HAP-1 (cell line): ENCODE measurements at places on chromosomes 6 and 20.

DNA sequence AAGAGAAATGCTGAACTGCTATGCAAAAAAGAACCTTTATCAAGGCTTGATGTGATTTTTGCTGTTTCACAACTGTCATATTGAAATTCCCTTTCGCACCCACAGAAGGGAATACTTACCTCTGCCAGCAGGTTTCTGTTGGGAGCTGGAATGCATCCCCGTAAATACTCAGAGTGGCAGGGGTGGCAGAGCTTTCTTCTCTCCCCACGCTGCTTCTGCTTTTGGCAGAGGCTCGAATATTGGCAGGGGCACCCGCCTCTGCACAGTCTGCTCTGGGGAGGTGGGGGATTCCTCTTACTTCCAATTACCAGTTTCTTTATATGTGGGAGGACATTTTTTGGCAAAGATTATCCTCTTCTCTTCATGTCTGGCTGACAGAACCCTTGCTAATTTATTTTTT, 28.4 kb downstream of the TMEM200A start:
- no peak for DNase-seq

GRCh38 chr20:6882561-6883291, 115.2 kb downstream of the BMP2 start:
- no peak for DNase-seq

GRCh38 chr6:123592426-123592825, 44.3 kb downstream of the TRDN start:
- DNase-seq = no peak

GRCh38 chr6:153034139-153034538, 31.6 kb upstream of the MTRF1L start:
- no peak for DNase-seq

- DNase-seq = no peak
Measured at GRCh38 chr6:37451441-37452193, 18.6 kb downstream of the CMTR1 start.

GRCh38 chr6:46263707-46264086, 92.9 kb upstream of the ENPP5 start:
- DNase-seq = no peak

- DNase-seq = no peak
Measured at GRCh38 chr20:63151554-63152321, 64.2 kb downstream of the YTHDF1 start.

GRCh38 chr6:90989763-90990162, 402.9 kb upstream of the MAP3K7 start:
- DNase-seq = no peak

GRCh38 chr6:134447883-134448387, 130.0 kb upstream of the SGK1 start:
- no peak for DNase-seq

DNA sequence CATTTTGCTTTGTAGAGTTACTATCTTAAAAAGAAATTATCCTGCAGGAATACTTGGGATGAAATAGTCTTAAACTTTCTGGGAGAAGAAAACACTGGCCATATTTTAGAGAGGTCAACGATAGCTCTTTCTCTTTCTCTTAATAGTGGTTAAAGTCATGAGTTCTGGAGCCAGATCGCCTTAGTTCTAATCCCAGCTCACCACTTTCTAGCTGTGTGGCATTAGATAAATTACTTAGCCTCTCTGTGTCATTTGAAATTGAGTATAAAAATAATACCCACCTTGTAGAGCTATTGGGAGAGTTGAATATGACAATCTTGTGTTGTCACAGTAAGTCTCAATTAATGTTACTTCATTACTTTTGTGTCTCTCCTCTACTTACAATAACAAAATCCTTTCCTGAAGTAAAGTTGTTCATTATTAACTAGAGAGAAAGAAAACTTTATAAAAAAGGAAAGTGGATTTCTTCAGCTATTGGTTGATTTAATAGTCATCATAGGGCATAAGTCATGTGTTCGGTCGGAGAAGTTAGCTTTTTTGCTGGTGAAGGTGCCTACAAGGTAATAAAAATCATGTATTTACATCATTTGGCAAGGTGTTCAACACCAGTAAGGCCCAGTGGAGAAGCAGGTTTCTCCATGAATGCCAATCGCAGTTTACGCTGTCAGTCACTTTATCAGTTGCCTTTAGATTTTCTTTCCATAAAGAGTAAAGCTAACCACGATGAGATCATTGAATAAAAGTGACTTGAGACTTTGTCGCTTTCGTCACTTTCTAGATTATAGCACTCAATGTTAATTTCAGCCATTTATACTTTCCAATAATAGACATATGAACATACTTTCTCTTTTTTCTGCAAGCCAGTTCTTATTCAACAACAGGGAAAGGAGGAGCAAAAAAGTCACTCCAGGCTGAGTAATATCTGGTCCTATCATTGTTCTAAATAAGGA, 2.0 kb downstream of the NEDD9 start:
- no peak for DNase-seq

- DNase-seq = no peak
Measured at GRCh38 chr6:111566873-111567517, 38.7 kb downstream of the TRAF3IP2 start.

- DNase-seq = no peak
Measured at GRCh38 chr20:43662943-43663655, 3.8 kb upstream of the MYBL2 start.

- no peak for DNase-seq
Measured at GRCh38 chr6:151121900-151122299, 117.9 kb upstream of the AKAP12 start.

DNA sequence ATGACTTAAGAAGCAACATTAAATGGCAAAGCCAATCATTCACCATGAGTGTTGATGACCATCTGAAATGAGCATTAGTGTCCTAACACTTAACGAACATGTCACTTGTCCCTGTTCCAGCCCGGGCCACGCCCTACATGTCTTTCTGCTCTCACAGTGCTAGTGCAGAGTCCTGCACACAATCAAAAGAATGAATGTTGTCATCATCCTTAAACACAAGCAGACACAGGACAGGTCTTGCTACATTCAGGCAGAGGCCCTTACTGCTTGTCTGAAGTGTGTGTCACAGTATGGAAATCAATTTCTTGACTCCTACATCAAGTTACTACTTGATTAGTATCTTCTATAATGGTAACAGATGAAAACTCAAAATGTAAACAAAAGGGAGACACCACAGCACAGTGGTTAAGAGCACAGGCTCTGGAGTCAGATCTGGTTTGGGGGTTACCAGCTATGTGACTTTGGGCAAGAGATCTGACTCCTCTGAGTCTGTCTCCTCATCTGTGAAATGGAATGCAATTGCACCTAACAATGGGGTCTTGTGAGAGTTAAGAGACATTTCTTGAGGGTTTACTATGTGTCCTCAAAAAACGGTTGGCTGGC, 17.4 kb downstream of the UBE2V1 start:
- DNase-seq = no peak

GRCh38 chr6:36598326-36598725, 4.2 kb downstream of the SRSF3 start:
- no peak for DNase-seq

GRCh38 chr6:131136021-131136786, 937 bp downstream of the AKAP7 start:
- DNase-seq = peak; percentile 32

DNA sequence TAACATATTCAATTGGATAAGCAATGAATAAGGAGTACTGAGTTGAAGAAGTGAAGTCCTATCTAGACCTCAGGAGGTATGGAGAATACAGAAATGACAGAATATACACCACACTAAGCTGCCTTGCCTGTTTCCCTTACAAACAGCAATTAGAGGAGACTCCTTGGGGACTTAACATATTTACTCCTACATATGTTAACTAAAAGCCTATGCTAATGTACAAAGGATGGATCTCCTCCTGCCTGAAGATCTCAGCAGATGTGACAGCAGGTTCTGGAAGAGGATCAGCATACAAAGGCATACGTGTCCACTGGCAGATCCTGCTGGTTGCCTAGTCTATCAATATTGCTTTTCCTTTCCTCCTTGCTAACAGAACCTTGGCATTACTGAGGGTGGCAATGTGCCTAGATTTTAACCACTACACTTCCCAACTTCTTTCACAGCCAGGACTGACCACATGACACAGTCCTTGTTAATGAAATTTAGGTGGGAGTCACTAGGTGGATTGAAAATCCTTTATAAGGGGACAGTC, 29.6 kb downstream of the PRKN start:
- no peak for DNase-seq

DNA sequence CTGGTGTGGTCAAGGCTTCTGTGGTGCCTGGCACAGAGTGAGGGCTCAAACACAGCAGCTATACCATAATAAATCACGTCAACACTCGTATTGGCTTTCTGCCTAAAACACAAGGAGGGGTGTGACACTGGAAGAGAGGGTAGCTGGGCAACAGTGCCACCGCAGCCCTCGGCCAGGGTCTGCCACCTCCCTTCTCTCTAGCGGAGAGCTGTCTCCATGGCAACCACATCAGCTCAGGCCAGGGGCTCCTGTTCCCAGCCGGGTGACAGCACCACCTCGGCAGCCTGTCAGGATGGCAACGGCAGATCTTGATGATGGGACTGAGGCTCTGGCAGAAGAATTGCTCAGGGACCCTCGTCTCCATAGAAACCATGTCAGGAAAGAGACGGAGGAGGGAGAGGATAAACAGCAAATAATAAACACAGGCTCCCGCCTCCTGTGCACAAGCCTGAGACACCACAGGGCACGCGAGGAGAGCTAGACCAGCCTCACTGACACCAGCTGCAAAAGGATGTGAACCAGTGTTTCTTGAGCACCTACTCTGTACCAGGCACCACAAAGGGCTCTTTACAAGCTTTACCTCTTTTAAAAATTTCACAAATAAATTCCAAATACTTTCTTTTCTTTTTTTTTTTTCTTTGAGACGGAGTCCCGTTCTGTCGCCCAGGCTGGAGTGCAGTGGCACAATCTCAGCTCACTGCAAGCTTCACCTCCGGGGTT, 50.4 kb upstream of the TLDC2 start:
- DNase-seq = no peak
